AG04449 (cell line): ENCODE measurements at places on chromosomes 16 and 17.

DNA sequence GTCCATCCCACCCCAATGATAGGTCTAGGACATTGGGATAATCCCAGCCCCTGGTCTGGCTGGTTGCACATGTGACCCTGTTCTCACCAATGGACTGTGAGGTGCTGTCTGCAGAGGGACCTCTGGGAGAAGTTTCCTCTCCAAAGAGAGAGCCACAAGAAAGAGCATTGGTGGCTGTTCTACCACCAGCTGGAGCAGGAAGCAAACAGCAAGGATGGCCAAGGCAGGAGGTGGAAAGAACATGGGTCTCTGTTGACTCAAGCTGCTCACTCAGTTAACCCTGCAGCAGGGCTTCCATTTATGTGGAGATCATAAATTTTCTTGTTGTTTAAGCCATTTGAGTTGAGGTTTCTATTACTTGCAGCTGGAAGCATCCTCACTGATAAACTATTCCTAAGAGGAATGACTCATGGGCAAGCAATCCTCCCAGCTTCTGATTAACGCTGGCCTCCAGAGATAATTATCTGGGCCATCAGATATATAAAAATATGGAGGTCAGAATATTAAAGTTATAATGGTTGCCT is 52.6 kb downstream of the CYB5B start:
- DNase-seq: peak; percentile 77

DNA sequence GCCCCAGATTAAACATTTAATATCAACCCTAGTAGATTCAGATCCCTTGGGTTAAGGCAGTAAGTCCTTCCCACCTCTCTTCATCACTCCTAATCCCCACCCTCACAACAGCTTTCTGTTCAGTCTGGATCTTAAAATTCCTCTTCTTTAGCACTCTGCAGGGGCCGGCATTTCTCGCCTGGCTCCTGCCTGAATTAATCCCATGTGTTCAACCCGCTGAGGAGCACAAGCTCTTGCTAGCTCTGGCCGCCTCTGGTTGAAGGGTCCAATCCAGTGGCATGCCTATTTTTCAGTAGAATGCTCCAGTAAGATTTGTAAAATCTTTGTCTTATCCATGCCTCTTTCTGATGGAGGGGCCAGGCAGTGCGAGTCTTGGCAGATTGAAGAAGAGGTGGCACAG is 59.2 kb downstream of the CYB5B start:
- no peak for DNase-seq

DNA sequence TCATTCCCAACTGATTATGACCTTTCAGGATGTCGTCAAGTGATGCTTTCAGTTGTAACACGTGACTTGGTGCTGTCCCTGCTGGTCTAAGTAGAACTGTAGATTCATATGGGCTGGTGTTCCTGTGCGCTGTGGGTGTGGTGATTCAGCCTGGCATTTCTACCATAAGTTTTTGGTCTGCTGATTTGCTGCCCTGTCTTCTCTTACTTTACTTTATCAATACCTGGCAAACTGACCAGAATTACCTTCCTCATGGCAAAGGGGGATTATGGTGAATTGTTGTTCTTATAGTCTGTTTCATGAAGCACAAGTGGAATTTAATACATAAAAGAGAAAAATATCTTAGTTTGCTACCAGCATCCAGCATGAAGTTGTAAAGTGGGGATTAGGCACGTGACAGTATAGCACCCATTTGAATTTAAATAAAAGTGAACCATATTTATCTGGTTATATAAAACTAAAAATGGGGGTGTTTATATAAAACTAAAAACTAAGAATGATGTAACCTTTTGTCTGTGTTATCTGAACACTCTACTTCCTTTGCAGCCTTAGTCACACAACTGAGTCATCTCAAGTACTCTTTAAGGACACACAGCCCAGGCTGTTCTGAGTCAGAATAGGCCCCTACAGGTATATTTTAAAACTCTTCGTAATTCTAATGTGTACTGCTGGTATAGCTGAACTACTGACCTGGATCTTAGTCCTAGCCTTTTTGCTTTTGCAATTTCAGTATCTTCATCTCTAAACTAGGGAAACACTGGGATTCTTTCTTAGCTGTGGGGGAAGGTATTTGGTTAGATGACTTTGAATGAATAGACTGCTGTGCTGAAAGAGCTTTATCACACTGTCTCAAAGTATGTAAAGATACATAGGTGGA is 28.3 kb downstream of the TTC19 start:
- DNase-seq: peak; percentile 76

DNA sequence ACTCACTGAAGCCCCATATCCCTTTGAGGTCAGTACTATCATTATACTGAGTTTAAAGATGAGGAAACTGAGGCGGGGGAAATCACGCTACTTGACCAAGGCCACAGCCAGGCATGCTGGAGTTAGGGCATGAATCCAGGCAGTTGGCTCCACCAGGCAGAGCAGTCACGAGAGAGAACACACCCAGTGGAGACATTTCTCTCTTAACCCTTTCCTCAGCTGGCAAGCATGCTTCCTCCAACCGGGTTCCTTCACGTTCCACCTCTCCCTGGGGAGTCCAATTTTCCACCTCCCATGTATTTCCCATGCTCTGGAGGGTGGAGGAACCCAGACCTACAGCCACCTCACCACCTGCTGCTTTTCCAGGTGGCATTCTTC is 32.8 kb downstream of the VAC14 start:
- no peak for DNase-seq

- DNase-seq: no peak
Measured at GRCh38 chr17:78425429-78425828, 47.0 kb downstream of the PGS1 start.

DNA sequence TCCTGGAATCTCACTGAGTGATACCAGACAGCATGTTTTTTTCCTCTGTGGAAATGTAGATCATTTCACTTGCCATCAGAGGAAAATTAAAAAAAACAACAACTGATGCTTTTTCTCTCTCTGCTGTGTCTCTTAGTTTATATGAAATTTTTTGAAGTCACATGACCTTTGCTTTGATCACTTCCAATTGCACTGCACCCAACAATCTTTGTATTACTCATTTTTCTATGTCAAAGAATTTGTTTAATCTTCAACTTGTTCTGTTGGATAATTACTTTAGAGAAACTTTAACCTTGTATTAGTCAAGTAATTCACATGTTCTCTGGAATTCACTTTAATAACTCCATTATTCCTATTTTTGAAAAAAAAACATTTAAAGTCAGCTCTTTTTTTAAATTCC is 1452.7 kb upstream of the CDH8 start:
- no peak for DNase-seq

DNA sequence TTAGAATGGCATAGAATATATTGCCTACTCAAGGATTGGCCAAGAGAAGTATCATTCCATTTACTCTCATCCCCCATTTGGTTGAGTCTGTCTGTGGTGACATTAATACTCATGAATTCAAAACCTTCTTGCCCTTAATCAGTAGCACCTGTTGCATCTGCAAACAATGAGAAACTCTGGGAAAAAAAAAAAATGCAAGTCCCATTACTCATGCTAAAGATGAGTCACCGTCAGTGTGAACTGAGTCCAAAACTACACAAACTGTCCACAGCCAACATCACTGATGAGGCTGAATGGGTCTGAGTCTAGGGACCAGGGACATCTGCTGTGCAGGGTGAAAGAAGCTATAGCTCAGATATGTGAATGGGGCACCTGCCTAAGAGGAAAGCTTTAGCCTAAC is 96.9 kb upstream of the ADAMTS18 start:
- peak; percentile 1 for DNase-seq

- no peak for DNase-seq
Measured at GRCh38 chr17:58320570-58321323, 7.8 kb downstream of the TSPOAP1 start.

GRCh38 chr16:50967827-50968612 is 183.1 kb downstream of the SALL1 start:
- no peak for DNase-seq

DNA sequence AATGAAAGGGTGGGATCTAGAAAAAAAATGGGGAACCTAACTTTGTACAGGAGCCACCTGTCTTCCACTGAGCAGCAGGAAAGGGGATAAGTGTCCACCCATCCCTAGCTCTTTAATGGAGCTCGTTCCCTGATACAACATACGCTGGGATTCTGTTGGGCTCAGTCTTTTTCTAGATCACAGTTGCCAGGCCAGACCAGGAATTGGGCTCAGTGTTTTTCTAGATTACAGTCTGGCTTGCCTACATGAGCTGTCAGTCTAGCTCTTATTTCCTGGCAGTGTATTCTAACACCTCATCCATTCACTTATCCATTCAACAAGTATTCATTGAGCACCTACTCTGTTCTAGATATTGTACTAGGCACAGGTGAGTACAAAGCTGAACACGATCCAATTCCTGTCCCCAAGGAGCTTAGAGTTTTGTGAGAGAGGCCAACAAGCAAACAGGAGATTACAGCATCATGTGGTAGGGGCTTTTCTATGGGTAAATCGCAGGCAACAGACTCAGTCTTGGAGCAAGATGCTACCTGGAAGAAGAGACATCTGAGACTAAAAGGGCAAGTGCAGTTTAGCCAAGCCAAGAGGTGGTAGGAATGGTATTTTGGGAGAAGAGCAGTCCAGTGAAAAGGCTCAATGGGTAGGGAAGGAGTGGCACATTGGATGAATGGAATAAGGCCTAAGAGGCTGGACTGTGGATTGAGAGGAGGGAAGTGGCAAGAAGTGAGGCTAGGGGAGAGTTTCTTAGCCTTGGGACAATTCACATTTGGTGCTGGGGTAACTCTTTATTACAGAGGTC is 138.0 kb upstream of the HS3ST2 start:
- DNase-seq: no peak

- DNase-seq: no peak
Measured at GRCh38 chr17:10063730-10064241, 134.6 kb downstream of the GAS7 start.

- no peak for DNase-seq
Measured at GRCh38 chr17:77144227-77144626, 3.5 kb downstream of the SEC14L1 start.

DNA sequence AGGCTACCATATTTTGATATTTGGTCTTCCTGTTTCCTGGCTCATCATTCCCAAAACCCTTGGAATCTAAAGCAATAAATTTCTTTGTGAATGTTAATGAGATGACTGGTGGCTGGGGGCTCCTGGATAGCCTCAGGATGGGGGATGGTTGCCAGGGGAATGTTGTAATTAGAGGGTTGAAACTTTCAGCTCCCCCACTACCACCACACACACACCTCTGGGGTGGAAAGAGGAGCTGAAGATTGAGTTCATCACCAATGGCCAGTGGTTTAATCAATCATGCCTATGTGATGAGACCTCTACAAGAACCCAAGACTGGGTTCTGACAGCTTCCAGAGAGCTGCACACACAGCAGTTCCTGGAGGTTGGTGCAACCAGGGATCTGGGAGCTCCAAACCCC is 59.1 kb downstream of the HS3ST3A1 start:
- DNase-seq: no peak

DNA sequence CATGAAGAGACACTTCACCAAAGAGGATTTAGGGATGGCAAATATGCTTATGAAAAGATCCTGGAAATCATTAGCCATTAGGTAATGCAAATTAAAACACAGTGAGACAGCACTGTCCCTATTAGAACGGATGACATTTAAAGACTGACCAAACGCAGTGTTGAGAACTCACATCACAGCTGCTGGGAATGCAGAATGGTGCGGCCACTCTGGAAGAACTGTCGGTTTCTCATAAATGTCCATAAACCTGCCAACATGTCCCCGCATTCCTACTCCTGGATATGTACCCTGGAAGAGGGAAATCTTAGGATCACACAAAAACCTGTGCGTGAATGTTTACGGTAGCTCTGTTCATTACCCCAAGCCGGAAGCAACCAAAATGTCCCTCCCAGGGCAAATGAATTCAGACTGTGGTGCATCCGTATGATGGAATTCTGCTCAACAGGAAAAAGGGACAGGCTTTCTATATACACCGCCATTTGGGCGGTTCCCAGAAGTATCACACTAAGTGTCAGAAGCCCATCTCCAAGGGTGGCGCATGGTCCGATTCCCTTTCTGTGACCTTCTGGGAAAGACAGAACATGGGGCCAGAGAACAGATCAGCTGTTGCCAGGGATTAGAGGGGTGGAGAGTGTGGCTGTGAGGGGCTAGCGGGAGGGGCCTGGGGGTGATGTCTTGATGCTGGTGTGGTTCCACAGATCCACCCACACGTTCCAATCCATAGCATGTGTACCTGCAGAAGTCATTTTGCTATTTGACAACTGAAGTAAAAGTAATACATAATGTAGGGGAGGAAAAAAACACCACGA is 197.2 kb upstream of the CHMP6 start:
- DNase-seq: no peak

DNA sequence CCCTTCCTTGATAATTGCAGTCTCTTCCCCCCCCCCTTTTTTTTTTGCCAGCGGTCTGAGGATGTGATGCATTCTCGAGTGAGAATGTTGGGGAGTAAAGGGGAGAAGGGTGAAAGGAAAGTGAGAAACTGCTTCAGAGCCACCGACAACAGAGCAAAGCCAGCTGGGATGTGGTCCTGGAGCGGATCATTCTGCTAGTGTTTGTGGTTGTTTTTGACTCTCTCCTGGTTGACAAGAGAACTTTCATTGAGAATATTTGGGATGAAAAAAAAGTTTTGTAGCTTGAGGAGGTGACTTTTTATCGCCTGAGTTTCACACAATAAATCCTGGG is 1.3 kb downstream of the NF1 start:
- no peak for DNase-seq

GRCh38 chr16:88977018-88977811 is at the start of gene CBFA2T3:
Gene CBFA2T3, minus strand, starts transcription at chr16:88977207. Its CDS starts 400 bp downstream, at chr16:88976807.
- no peak for DNase-seq

- peak; percentile 94 for DNase-seq
Measured at GRCh38 chr16:3400779-3401688, at the start of the genes ZNF174 and ZSCAN32. Gene ZNF174, plus strand, starts transcription at chr16:3401215. Its CDS starts 790 bp downstream, at chr16:3402005. Gene ZSCAN32, minus strand, starts transcription at chr16:3401004. Its CDS starts 3,447 bp downstream, at chr16:3397557.

- DNase-seq: no peak
Measured at GRCh38 chr17:48543854-48544348, 1.0 kb downstream of the HOXB2 start.

DNA sequence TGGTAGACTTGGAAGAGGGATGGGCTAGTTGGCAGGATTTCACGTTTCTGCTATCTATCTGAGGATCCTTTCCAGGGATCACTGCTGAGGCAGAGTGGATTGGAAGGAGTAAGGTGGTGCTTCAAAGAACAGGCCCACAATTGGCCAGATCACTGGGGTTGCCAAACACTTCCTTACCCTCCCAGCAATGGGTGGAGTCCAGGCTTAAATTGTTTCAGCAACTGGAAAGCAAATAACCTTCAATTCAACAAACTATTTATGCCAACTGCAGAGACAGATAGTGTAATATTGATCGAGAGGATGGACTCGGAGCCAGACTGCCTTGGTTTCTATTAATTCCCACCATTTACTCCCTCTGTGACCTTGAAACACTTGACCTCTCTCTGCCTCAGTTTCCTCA is 2.1 kb downstream of the ARRB2 start:
- DNase-seq: no peak
